Pancreas (tissue), 10 donors: ENCODE measurements at places on chromosomes 2 and 18. TPM values are rescaled to one million over a fixed set of nuclear protein-coding genes. Genes with fewer than 3 reads are reported as not detected.
A peak's percentile ranks its signal among the peaks of the same experiment; 100 is the strongest.

GRCh38 chr2:233371641-233372040, 17.3 kb downstream of the DGKD start:
- no peak for DNase-seq

DNA sequence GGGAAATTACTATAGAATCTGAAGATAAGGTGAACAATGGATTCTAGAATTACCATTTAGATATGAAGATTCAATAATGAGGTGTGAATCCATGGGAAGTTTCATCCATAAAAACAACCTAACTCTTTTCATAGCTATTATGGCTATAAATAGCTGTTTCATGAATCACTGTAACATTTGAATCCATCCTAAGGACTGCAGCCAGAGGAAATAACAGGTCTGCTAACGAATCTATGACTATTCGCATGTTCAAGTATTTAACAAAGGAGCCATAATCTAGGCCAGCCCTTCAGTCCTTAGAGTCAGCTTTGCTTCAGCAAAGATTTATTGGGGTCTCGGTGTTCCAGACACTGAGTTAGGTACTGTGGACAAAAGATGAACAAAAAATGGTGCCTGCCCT, 87.1 kb downstream of the MYOM1 start:
- no peak for DNase-seq

- DNase-seq, result no peak
Measured at GRCh38 chr2:145741181-145741580, 1221.3 kb upstream of the ZEB2 start.

DNA sequence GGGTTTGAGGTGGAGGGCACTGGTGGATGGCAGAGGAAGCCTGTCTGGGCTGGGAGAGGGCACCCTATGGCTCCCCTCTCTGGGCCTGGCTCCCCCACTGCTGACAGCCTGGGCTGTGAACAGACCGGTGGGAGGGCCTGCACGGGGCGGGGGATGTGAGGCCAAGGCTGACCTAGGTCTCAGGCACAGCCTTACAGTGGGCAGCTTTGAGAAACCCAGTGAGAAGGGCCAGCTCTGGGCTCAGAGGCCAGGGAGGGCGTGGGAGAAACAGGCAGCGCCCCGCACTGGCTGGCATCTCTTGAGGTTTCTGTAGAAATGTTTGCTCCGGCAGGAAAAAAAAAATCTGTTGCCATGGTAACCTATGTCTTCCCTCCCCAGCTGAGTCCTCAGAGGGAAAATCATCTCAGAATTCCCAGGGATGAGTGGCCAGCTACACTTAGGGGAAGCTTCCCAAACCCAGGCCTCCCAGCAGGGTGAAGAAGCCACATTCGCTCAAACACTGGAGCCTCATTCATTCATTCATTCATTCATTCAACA, 71.7 kb upstream of the TAF1B start:
- DNase-seq, result no peak

DNA sequence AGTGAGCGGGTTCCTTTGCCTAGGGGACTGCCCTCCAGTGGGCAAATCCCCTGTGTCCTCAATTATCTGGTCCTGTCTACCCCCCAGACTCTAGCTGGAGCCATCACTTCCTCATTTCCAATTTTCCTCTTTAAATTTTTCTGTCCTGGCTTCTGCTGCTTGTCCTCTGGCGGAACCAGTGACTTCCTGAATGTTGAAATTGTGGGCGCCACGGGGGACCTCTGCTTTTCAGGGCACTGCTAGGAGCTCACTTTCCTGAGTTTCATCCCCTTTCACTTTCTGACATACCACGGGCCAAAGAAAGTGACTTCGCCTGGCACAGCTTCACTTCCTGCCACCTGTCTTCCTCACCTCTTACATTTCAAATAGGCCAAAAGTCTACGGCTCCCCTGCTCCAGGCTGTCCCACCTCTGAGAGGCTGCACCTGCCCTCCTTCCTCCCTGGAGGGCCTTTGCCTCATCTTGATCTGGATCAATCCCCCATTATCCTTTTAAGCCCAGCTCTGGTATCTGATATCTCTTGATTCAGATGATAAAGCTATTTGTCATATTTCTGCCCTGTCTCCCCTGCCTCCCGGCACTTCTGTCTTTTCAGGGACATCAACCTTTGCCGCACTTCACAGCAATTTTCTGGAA, 1.4 kb upstream of the MARCO start:
- no peak for DNase-seq

The PRSS56 gene
- not detected for total RNA-seq

DNA sequence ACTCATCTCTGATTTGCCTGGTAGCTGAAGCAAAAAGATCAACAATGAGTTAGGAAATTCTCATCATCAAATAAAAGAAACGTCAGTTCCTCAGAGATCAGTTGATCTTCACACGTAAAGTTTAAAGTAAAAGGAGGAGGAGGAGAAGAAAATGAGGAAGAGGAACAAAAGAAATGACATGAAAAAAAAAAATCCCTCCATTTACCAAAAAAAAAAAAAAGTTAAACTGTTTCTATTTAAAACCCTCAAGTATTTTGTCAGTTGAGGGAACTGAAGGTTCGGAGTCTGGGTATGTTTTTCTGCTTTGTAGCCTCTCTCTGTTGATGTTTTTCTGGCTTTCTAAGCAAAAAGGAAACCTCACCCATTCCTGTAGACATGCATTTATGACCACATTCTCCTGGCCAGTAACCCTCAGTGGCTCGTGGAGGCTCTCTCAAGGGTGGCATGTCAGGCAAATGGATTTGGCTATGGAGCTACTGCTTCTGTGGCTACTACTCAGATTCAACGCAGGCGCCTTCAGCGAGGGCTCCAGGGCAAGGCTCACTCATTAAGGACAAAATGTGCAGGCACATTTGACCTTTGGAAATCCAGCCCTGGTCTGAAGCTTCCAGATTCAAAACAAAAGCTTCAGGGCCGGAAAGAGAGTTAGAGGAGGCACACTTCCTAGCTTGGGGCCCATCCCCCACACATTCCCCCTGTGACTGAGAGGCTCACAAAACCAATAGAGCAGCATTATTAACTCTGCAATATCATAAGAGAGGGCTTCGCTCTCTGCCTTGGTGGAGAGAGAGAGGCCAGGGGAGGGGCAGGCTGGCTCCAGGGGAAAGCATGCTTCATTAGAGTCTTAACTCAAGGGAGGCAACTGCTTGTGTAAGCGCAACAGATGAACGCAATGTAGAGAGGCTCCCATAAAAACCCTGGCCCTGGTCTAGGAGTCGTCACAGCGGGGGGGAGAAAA, 22.3 kb downstream of the KLF7 start:
- DNase-seq, result peak; percentile 16

GRCh38 chr2:217837530-217837929, 165.3 kb downstream of the TNS1 start:
- no peak for DNase-seq

DNA sequence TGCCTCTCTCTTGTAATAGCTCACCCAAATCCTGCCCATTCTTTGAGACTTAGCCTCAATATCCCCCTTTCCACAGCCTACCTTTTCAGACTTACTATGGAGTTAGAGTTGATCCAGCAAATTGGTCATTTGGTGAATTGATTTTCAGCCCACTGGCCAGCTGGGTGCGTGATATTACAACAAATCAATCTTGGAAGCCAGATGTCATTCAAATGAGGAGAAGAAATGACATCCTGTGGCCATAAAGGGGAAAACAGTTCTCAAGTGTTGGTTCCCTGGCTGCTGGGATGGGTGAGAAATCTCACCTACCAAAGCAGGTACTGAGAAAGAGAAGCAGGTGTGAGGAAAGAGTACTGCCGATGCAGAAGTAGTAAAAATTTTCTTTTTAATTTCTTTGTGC, 36.7 kb upstream of the FOXI3 start:
- no peak for DNase-seq

The TMEM163 gene
- 20.8 TPM for total RNA-seq

- DNase-seq, result no peak
Measured at GRCh38 chr2:100041946-100042345, 100.4 kb downstream of the AFF3 start.

DNA sequence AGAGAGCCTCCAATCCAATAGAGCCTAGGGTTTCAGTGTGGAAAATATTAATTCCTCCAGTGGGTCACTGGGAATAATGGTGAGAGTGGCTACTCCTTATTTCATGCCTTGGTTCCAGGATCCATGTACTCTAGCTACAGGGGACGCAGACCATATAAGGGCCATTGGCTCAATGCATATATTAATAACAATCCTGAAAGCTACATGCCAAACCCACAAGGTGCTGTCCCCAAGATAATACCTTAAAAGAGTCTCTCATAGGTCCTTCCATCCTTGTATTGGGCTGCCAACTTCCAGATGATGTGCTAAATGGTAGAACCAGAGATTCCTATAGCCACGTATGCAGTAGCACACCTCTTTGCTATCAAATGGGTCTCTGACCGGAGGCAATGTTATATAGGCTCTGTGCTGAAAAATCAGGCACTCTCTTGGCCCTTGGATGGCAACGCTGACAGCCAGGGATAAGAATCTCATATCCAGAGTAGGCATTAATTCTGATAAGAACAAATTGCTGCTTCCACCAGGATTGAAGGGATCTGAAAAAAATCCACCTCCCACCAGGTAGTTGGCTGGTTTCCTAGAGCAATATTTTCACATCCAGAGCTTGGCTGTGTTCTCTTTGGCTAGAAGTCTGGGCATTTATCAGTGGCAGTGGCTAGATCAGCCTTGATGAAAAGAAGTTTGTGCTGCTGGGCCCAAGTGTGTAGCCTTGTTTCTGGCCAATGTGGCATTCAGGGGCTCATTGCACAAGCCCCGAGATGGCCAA, 218.1 kb upstream of the MGAT5 start:
- no peak for DNase-seq

DNA sequence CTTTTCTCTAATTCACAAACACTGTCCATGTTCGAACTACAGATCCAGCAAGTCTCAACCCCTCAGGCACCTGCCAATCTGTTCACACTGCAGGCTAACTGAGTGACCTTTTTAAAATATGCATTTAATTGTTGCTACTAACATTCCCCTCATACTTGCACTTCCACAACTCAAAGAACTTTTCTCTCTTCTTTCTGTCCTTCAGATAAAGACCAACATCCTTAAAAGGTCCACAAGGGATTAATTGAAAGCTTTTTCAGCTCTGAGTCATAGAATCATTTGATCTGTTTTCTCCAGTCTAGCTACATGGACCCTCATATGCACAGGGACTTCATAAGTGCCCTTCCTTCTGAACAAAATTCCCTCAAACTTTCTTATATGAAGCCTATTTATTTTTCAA, 1321.2 kb downstream of the DPP10 start:
- DNase-seq, result no peak

The RNF144A gene
- total RNA-seq, result 29.1 TPM

- no peak for DNase-seq
Measured at GRCh38 chr2:226063704-226064440, 664.4 kb downstream of the NYAP2 start.

The HNMT gene
- total RNA-seq, result 17.5 TPM

DNA sequence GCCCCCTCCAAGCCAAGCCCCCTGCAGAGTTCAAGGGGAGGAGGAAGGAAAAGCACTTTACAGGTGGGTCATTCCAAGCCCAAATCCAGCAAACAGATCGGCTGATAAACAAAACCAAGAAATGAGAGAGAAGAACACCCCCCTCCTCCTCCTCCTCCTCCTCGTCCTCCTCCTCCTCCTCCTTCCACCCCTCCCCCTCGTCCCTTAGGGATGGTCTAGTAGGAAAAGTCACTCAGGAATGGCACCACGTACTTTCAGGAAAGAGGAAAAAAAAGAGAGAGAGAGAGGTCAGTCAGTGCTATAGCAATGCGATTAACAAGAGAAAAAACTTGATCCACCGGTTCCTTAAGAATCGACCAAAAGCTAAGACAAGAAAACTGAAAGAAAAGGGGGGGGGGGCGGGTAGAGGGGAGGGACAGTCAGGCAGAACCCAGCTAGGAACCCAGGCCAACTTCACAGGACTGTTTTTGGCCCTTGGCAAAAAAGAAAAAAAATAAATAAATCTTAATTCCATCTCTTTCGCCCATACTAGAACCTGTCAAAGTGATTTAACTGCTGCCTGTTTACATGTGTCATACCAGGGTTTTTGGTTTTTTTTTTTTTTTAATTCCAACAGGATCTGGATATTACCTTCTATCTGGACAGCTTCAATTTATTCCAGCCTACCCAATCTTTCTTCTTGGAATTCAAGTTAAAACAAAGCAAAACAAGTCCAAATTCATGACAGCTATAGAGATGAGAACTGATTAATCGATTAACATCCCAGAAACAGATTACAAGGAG, 906 bp downstream of the IKZF2 start:
- peak; percentile 31 for DNase-seq

DNA sequence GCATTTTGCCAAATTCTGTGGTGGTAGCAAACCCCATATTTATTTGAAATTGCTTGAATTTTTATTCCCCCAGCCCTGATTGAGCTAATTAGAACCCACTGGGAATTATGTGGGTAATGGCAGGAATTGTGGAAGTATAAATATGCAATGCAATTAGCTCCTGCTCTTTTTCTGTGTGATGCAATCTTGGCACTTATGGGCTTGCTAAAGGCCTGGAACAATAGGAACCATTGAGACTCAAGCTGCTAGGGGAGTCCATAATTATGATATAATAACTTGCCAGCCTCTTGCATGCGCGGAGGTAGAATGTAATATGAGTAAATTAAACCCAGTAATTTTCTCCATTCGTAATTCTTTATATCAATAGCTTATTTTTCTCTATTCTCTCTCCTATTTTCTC, 267.6 kb upstream of the THSD7B start:
- DNase-seq, result no peak

GRCh38 chr18:62588217-62588616, 65.4 kb downstream of the ZCCHC2 start:
- DNase-seq, result no peak

The CRYGD gene
- total RNA-seq, result not detected

DNA sequence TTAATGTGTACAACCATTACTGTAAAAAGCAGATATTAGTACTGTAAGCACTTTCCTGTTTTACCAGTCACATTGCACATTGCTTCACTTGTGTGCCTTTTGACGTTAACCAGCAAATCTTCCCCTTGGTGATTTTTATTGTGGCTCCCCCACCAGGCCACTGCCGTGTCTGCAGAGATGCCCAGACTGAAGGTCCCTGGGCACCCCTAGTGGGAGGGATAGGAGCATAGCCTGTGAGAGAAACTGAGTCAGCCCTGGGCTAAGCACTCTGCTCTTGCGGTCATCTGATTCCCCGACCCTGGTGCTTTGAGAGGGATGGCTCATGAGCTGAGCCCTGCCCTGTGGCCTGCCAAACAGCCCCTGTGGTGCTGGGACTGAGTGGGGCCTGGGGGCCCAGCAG, 73.4 kb downstream of the INPP4A start:
- no peak for DNase-seq

- no peak for DNase-seq
Measured at GRCh38 chr2:13115643-13116042, 398.9 kb downstream of the TRIB2 start.

DNA sequence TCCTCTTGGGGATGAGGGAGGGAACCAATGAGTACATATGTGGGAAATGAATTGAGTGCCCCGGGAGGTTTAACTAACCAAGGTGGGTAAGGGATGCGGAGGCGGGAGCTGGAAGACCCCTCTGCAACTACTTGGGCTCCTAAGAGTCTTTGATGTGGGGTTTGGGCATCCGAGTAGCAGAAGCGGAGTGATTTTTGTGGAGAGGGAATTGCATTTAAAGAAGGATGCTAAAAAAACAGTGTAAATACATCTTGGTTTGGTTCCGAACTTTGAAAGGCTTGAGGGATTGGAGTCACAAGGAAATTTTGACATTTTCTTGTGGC, 215.7 kb downstream of the MCFD2 start:
- DNase-seq, result no peak

The DNPEP gene
- total RNA-seq, result 23.1 TPM
